ENCODE measurements at places on chromosomes 7 and 10. TPM values are rescaled to one million over a fixed set of nuclear protein-coding genes. Genes with fewer than 3 reads are reported as not detected.

The PLAU gene
- total RNA-seq, result 8.1 TPM

The PLEKHS1 gene
- 0.77 TPM for total RNA-seq

The GRB10 gene
- total RNA-seq, result 70.8 TPM

The SFRP5 gene
- total RNA-seq, result 68.7 TPM

The ANLN gene
- 21.6 TPM for total RNA-seq

The SLC13A1 gene
- not detected for total RNA-seq

The TMEM184A gene
- 3.5 TPM for total RNA-seq

The CEP55 gene
- 7.3 TPM for total RNA-seq

The SLC18A3 gene
- 1.3 TPM for total RNA-seq

The PRSS37 gene
- not detected for total RNA-seq

The PTER gene
- 8.0 TPM for total RNA-seq

The ZNF248 gene
- total RNA-seq, result 59.9 TPM

The INTS15 gene
- 21.0 TPM for total RNA-seq

The GRM3 gene
- 7.2 TPM for total RNA-seq

The HTRA1 gene
- total RNA-seq, result 172 TPM

The AKR1C8 gene
- total RNA-seq, result 0.27 TPM

The PVRIG gene
- total RNA-seq, result 0.33 TPM

The CALHM3 gene
- not detected for total RNA-seq

The NPSR1 gene
- total RNA-seq, result 0.99 TPM

The TDRD1 gene
- 0.38 TPM for total RNA-seq

The UNC5B gene
- total RNA-seq, result 10.9 TPM

The CALCR gene
- 0.38 TPM for total RNA-seq

The CNPY1 gene
- total RNA-seq, result not detected

The SFTPA1 gene
- total RNA-seq, result not detected

The PPP1R9A gene
- 96.4 TPM for total RNA-seq

The ANKRD22 gene
- total RNA-seq, result 0.44 TPM

The AKR1C2 gene
- 10.4 TPM for total RNA-seq

The SPDYE1 gene
- not detected for total RNA-seq

The JAKMIP3 gene
- total RNA-seq, result 1.4 TPM

The TRIM50 gene
- total RNA-seq, result not detected

The BAIAP2L1 gene
- total RNA-seq, result 4.6 TPM

The ABI1 gene
- 54.2 TPM for total RNA-seq

The UPP1 gene
- total RNA-seq, result 8.5 TPM

The GPR15LG gene
- not detected for total RNA-seq

The FAM131B gene
- total RNA-seq, result 13.0 TPM

The ATOH7 gene
- 11.4 TPM for total RNA-seq

The PTF1A gene
- 2.8 TPM for total RNA-seq

The FRMPD2 gene
- 27.3 TPM for total RNA-seq

The VAX1 gene
- 0.33 TPM for total RNA-seq

The OR13A1 gene
- total RNA-seq, result not detected

The RAB19 gene
- total RNA-seq, result 0.93 TPM

The FRA10AC1 gene
- total RNA-seq, result 40.8 TPM

The ZPBP gene
- 5.7 TPM for total RNA-seq

The LSM8 gene
- total RNA-seq, result 59.3 TPM

The NODAL gene
- total RNA-seq, result 1.3 TPM

The ZNF804B gene
- 6.3 TPM for total RNA-seq

The LBX1 gene
- total RNA-seq, result not detected

The SEMA3A gene
- total RNA-seq, result 134 TPM

The CYP3A7 gene
- total RNA-seq, result not detected
